ENCODE measurements at places on chromosomes 7 and 10.

DNA sequence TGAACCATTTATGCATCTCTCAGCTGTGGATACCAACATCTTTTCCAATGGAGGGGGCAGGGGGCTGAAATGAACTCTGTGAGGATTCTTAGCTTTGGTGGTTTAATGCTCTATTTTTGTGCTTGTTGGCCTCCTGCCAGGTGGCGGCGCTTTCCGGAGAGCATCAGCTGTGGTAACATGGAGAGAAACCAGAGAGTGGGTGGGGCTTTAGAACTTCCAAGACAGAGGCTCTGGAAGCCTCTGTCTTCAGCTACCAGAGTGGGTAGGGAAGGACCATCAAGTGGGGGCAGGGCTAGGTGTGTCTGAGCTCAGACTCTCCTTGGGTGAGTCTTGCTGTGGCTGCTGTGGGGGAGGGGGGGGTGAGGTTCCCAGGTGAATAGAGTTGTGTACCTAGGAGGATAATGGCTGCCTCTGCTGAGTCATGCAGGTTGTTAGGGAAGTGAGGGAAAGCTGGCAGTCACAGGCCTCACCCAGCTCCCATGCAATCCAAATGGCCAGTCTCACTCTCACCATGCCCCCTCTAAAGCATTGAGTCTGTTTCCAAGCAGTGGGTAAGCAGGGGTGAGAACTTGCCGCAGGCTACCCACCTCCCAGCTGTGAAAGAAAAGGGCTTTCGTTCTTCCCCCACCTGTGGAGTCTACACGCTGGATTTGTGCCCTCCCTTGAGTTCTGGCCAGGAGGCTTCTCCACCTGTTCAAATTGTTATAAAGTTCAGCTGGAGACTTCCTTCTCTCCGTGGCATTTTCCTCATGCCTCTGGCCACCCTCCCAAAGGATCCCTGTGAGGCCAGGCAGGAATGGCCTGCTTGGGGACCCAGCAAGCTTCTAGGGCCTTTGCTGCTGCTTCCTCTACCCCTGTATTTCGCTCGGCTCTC lies 527.0 kb downstream of the NEBL start:
- no peak for DNase-seq

DNA sequence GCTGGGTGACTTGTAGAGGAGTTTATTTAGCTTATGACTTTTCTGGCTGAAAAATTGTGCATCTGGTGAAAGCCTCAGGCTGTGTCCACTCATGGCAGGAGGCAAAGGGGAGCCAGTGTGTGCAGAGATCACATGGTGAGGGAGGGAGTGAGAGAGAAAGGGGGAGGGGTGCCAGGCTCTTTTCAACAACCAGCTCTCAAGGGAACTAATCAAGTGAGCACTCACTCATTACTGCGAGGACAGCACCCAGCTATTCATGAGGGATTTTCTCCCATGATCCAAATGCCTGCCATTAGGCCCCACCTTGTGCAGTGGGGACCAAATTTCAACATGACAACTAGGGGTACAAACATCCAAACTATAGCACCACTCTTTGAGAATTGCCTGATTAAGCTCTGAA lies 590.2 kb downstream of the MAGI2 start:
- no peak for DNase-seq

DNA sequence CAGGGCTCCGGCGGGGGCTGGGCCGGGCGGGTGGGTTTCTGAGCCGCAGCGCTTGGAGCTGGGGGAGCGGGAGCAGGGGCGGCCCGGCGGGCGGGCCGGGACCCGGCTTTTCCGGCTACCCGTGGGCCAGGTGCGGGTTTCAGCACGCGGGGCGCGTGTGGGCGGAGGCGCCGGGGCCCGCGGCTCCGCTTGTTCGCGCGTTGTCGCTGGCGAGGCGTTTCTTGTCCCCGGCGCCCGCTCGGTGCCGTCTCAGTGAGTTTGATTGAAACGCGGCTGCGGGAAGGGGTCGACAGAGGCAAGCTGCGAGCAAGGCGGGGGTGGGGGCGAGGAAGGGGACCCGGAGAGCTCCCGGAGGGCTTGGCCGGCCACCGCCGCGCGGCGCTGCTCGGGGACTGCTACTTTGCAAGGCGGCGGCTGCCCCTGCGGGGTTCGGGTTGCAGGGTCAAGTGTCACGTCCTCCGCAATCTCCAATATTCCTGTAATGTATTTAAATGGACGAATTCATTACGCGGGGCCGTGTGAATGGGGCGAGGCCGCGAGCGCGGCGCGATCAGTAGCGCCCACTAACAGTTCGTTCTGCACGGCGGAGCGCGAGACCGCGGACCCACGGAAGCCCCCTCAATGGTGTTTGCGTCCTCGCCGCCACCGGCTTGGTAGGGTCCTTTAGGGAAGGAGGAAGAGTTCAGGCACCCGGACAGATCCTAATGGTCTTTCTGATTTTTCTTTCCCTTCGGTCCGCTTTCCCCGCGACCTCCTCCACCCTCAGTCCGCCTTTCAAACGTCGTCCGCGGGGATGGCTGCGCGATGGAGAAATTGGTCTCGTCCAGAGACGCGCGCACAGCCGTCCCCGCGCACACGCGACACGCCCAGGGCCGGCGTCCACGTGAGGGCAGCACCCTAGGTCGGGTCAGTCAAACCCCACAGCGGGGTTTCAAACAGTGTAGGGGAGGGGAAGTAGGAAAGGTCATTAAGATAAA lies 76.9 kb downstream of the INSIG1 start:
- no peak for DNase-seq

- no peak for DNase-seq
Measured at GRCh38 chr10:24849501-24850299, 102.7 kb downstream of the PRTFDC1 start.

- DNase-seq = peak; percentile 72
Measured at GRCh38 chr10:132571650-132572544, 34.3 kb downstream of the INPP5A start.

DNA sequence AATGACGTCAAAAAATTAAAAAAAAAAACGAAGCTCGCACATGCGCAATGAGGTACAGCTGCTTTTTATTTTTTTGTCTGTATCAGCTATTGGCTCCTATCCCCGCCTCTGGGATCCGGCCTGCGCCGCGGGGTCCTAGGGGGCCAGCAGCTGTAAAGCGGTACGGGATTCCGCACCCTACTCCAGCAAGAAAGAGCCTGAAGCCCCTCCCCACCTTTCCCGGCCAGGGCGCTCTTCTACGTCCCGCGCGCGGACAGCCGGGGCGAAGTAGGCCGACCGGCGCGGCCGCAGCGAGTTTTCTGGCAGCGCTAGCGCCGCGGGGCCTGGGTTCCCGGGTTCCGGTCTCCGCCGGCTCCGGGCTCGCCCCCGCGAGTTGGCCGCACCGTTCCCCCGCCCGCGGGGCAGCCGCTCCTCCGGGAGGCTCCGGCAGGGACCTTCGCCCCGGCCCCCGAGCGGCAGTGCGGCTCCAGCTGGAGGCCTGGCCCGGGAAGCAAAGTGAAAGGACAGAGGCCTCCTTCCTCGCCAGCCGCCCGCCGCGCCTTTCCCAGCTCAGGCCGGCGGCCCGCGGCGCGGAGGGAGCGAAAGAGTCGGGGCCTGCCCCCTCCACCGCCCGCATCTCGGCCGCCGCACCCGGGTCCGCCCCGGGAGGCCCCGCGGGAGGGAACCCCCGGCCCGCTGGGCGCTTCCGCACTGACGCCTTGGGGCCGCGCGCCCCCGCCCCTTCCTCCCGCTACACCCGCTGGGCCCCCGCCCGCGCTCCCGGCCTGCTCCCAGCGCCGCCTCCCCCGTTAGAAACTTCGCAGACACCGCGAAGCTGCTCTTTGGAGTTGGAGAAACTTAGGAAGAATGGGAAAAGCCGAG lies 4.7 kb upstream of the SPAG6 start:
- peak; percentile 55 for DNase-seq

DNA sequence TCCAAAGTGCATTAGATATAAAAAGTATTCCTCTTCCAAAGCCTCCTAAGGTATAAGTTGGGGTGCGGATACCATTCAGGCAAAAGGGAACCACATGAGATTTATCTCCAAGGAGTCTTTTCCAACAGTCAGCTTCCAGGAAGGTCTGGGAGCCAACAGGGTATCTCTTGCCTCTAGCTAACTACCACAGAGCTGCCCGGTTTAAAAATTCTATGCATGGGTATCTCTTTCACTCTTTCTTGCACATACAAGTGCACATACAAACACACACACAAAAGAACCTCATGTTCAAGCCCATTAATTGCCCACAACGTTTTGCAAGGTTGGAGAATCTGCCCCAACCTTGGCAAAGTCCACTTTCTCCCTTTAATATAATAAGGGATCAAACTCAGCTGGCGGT lies 80.7 kb downstream of the CDK6 start:
- DNase-seq = no peak

- DNase-seq = no peak
Measured at GRCh38 chr10:115141254-115141653, 48.1 kb downstream of the ATRNL1 start.

- no peak for DNase-seq
Measured at GRCh38 chr7:132458729-132459128, 117.5 kb downstream of the PLXNA4 start.

- DNase-seq = no peak
Measured at GRCh38 chr7:110027385-110027784, 1063.5 kb upstream of the LRRN3 start.

DNA sequence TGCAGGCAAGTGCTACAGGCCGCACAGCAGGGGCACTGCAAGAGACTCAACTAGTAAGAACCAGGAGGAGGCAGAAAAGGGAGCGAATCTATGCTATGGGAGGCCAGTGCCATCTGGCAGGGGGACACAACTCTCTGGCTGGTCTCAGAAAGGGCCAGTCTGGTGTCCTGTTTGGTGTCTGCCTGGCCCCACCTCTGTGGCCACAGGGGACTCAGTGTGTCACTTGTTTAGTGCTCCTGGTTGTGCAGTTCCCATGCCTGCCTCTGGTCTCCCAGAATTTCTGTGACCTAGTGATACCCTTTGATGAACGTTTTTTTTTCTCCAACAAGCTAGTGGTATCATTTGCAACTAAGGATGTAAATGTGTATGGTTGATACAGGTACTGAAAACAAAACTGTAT lies 59.2 kb upstream of the JCAD start:
- DNase-seq = no peak

DNA sequence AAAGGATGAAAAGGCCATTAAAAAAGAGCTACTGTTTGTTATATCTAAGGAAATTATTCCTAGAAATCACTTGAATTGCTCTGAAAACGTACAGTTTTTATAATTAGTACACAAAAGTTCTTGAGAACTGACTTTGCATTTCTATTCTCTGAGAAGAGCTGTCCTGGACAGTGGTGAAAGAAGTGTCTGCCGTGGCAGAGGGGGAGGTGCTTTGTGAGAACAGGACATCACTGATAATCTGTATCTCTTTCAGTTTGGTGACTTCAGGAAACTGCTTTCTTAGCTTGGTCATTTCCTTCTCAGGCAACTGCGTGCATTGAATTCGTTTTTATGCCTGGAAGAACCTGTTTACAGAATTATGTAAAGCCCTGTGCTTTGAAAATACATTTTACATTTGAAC lies 52.1 kb downstream of the POLL start:
- DNase-seq = no peak

DNA sequence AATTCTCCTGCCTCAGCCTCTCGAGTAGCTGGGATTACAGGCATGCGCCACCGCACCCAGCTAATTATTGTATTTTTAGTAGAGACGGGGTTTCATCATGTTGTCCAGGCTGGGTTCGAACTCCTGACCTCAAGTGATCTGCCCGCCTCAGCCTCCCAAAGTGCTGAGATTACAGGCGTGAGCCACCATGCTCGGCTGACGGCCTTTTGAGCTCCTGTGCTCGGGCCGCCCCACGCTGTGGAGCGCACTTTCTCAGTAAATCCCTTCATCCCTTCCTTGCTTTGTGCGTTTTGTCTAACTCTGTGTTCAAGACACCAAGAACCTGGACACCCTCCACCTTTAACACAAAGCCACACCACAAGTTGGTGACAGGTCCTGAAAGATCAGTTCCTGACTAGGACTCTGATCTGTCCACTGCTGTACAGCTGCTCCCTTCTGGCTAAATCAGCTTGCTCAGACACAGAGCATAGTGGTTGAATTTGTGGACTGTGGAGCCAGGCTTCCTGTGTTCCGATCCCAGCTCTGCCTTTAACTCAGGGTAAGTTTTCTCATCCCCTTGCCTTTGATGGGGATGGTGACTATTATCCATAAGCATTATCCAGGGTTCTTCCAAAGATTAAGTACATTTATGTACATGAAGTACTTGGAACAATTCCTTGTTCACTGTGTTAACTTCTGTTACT lies 20.1 kb downstream of the CHST3 start:
- DNase-seq = no peak

DNA sequence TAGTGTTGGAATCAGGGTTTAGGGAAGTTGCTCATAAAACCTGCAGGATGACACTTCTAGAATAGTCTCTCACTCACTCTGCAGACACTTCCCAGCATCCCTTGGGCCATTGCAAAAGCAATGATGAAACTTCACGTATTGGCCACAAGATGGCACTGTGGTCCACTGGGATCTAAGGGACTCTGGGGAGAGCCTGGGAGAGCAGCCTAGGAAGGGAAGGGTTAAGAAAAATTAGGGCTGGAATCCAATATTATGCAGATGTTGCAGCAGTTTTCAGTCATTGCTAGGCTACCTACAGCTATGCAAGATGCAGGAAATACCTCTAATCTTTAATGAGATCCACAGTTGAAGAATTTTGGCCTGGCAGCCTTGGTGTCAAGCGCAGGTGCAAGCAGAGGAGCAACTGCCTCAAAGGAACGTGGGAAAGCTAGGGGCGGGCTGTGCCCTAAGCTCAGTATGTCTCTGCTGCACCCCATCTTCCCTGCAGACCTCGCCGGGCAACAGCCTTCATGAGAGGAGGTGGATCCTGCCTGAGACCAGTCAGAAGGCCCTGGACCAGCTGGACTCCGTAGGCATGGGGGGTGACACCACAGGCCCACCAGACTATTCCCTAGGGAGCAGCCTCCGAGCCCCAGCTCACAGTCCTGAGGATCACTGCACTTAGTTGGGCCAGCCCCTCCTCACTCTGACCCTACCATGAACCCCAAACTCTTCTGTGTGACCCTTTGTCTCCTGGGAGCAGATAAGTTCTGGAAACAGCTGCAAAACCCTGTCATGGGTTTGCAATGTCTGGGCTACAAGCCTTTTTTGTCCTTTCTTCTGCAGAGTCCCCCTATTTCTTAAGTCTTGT lies 127.9 kb upstream of the PRSS58 start:
- DNase-seq = peak; percentile 55

GRCh38 chr7:81013083-81013817 lies 94.4 kb upstream of the SEMA3C start:
- no peak for DNase-seq

DNA sequence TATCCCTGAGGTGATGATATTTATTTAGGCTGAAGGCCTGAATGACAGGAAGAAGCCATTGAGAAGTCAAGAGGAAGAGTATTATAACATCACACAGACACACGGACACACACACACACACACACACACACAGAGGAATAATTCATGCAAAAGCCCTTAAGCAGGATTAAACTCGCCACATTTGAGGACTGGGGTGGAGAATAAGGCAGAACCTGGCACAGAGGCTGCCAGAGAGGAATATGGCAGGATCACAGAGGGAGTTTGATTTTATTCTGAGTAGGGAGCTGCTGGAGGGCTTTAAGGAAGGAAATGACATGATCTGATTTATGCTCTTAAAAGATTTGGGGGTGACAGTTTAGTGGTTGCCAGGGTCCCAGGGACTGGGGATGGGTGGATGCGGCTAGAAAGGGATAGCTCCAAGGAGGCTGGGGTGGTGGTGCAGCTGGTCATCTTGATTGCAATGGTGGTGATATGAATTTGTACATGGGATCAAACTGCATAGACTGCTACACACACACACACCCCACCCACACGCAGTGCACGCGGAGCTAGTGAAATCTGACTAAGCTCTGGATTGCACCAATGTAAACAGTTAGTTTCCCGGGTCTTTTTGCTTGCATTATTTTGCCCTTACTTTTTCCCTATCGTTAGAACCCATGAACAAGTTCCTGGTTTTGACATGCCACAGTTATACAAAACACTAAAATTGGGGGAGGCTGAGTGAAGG lies 11.2 kb downstream of the SMURF1 start:
- DNase-seq = no peak

Measured in CD4-positive, alpha-beta T cell treated with Interleukin-6 for 4 hours (primary cell).